ENCODE measurements at places on chromosomes 16 and 17. TPM values are rescaled to one million over a fixed set of nuclear protein-coding genes. Genes with fewer than 3 reads are reported as not detected.

Gene MGRN1
- 25.3 TPM for polyA plus RNA-seq

Gene PDILT
- not detected for polyA plus RNA-seq

Gene STH
- polyA plus RNA-seq: not detected

Gene SCGB1C2
- not detected for polyA plus RNA-seq

Gene MAP2K6
- 17.2 TPM for polyA plus RNA-seq

Gene CCDC154
- polyA plus RNA-seq: 3.0 TPM

Gene SLC52A1
- not detected for polyA plus RNA-seq
